ENCODE measurements at places on chromosomes 1 and 21.

DNA sequence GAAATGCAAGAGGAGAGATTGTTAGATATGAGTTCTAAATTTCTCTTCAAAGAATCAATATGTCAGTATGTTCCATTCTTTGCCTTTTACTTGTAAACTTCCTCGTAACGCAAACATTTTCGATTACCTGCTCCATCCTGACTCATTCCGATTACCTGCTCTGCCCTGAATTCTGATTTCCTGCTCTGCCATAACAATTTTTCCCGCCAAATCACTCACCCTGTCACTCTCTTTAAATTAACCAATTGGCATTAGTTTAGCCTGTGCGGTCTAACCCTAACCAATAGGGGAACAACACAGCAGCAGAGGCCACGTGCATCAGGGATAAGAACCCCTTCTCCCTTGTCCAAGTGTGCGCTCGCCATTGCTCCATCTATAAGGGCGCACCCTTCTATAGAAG lies 25.0 kb upstream of the CBR3 start:
- DNase-seq = no peak

DNA sequence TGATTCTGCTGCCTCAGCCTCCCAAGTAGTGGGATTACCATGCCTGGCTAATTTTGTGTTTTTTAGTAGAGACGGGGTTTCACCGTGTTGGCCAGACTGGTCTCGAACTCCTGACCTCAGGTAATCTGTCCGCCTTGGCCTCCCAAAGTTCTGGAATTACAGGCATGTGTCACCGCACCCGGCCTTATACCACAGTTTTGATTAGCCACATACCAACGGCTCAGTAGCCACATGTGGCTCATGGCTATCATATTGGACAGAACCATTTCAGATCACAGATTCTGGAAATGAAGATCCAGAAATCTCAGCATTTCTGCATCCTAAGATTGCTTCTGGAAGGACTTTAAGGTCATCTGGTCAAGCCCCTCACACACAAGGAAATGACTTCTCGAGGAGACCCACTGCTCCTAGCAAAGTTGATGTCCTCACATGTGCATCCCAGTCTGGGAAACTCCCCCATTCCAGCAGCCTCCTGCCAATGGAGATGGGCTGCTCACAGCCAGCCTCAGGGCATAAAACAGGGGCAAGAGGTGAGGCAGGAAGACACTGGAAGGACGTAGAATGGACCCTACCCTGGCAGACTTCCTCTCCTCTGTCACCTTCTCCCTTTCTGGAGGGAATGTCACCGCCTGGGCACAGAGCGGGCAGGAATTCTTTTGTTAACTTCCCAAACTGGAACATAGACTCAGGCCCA lies 17.5 kb upstream of the CITED4 start:
- DNase-seq = no peak

GRCh38 chr1:63319046-63320021 lies 3.0 kb upstream of the FOXD3 start:
- no peak for DNase-seq

DNA sequence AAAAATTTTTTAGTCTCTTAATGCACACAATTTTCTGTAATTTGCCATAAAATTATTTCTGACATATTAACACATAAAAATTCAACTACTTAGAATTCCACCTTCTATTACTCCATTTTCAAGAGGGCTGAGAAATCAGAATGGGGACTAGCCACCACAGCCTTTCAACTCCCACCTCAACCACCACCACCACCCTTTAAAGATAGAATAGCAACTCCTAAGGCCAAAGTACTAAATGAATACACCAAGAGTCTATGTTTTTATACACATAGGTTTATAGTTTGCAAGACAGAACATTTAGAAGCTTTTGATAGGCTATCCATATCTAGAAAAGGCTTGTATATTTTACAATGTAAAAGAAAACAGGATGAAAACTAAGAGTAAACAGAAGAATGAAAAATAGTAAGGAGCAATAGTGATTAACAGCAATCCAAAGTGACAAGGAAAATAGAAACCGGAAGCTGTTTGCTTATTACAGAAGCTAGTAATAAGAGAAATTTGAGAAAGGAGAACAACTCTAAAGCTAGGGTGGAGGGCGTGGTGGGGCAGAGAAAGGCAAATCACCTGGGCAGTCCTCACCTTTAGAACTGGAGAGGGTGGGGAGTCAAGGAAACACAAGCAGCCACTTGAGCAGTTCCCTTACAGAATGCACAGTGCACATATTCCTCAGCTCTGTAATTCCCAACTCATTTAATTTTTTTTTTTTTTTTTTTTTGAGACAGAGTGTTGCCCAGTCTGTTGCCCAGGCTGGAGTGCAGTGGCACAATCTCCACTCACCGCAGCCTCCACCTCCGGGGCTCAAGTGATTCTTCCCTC lies 27.7 kb downstream of the EPS15 start:
- no peak for DNase-seq

DNA sequence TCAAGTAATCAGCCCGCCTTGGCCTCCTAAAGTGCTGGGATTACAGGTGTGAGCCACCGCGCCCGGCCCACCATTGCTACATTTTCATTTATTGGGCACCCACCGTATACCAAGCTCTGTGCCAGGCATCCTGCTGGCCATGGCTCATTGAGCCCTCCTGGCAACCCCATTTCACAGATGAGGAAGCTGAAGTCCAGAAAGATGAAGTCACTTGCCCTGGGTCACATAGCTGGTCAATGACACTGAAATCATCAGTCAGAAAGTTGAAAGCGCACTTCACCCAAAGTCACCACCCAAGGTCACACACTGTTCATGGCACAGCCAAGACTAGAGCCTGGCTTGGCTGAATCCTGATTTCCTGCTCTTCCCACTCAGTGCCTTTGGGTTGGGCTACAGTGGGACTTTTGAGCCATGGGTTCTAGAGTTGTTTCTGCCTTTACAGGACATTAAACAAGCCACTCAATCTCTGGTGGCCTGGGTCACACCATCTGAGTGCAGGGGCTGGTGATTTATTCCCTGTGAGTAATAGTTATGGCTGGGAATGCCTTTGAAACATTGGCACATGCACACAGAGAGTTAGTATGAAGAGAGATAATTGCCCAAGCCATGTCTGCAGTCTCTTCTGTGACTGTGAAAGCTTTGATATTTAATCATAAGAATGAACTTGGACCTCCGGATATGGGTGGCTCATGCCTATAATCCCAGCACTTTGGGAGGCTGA lies 16.0 kb upstream of the ARHGEF10L start:
- DNase-seq = no peak

DNA sequence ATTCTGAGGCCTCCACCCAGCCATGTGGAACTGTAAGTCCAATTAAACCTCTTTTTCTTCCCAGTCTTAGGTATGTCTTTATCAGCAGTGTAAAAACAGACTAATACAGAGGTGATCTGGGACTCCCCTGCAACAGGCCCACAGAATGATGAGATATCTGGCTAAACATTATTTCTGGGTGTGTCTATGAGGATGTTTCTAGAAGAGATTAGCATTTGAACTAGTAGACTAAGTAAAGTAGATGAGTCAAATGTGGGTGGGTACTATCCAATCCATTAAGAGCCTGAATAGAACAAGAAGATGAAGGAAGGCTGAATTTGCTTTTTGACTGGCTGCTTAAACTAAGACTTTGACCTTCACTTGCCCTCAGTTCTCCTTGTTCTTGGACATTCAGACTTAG lies 396.5 kb upstream of the LRRC7 start:
- DNase-seq = no peak

DNA sequence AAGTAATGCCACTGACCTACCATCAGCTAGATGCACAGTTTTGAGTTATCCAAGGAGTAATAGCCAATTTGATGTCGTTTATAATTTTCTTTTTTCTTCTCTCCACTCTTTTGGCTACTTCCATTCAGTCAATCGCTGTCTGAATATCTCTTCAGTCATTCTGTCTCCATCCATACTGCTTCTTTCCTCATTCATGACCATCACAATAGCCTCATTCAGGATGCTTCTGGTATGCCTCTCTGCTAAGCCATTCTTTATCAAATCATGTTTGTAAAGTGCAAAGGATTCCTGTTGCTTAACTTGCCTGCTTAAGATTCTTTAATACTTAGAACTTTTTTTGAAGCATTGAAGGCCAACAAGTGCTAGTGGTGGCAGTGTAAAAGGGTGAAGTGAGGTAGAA lies 20.2 kb downstream of the TYW3 start:
- no peak for DNase-seq

GRCh38 chr1:209767096-209767495 lies 11.2 kb downstream of the TRAF3IP3 start:
- no peak for DNase-seq

- DNase-seq = no peak
These were observed 78.6 kb upstream of the SLC44A3 start for GRCh38 chr1:94741510-94741909.

DNA sequence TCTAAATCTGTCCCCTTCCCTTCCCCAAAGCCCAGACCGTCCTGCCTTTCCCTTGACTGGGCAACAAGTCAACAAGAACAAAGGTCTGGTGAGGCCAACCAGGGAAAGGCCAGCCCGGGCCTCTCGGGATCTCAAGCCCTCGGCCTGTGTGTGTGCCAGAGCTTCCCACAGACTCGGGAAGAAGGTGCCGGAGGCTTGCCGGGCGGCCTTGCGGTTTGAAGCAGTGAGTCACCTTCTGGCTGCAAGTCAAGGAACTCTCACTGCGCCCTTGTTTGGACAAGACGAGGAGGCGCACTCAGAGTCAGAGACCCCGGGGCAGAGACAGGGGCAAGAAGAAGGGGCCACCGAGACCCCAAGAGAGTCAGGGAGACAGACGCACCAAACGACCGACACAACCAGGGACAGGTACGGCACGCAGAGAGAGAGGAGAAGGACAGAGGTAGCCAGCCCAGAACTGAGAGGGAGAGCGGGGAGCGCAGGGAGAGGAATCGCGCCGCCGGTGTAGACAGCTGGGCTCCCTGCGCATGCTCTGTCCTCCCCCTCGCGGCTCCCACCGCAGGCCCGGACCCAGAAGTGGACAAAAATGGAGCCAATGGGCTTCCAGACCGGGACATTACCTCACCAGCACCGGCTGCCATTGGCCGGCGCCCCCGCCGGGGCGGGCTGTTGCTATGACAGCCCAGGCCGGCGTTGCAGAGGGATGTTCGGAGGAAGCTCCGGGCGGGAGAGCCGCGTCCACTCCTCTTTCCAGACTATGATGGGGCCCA lies 66.6 kb upstream of the LAPTM5 start:
- peak; percentile 16 for DNase-seq

GRCh38 chr21:31678478-31678877 lies 19.0 kb downstream of the SOD1 start:
- DNase-seq = no peak

GRCh38 chr1:22350171-22350923 lies 101.3 kb upstream of the ZBTB40 start:
- no peak for DNase-seq

DNA sequence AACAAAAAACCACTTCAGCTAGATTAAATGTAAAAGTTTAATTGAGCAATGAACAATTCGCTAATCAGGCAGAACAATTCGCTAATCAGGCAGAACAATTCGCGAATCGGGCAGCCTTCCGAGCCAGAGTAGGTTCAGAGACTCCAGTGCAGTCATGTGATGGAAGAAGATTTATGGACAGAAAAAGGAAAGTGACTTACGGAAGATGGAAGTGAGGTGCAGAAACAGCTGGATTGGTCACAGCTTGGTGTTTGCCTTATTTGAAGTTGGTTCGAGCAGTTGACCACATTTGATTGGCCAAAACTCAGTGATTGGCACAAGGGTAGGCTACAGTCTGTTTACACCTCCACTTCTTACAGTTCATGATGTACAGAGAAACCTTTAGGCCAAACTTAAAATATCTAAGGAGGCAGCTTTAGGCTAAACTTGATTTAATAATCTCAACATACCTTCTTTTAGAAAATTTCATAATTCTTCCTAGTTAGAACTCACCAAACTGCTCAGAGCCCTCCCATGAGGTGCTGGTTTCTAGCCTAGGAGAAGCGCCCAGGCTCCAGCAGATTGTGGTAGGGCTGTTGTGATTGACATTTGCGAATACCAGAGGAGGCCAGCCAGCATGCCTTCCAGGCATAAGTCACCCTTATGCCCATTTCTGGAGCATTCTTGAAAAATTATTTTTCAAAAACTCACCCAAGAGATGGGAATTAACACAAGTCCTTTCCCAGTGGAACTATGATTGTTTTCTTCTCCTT lies 22.8 kb upstream of the KCNC4 start:
- DNase-seq = no peak

Measured in stimulated activated CD8-positive, alpha-beta memory T cell treated with anti-CD3 and anti-CD28 coated beads, Interleukin-2, amount 100 ng/mL, for 1 hour (primary cell).